Astrocyte of the spinal cord (primary cell): ENCODE measurements at places on chromosomes 7 and 10.

GRCh38 chr10:100979791-100980272 is 7.5 kb downstream of the MRPL43 start:
- DNase-seq, result no peak

DNA sequence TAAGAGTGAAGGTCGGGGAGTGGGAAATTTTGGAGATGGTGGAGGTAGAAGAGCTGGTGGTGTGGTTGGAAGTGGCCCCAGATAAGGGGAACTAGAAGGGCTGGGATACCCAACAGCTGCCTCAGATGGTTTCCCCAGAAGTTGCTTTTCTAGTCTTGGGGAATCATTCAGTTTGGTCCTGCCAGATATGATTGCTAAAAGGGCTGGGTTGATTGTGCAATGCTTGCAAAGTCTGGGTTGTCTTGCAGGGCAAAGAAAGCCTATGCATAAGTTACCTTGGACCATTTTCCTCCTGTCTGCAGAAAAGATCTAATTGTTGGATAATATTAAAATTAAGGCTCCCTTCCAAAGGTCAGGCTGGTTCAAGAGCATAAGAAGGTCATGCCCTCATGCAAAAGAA is 213.8 kb upstream of the ZNF804B start:
- no peak for DNase-seq

GRCh38 chr10:124541076-124541903 is 79.7 kb downstream of the LHPP start:
- DNase-seq, result no peak

DNA sequence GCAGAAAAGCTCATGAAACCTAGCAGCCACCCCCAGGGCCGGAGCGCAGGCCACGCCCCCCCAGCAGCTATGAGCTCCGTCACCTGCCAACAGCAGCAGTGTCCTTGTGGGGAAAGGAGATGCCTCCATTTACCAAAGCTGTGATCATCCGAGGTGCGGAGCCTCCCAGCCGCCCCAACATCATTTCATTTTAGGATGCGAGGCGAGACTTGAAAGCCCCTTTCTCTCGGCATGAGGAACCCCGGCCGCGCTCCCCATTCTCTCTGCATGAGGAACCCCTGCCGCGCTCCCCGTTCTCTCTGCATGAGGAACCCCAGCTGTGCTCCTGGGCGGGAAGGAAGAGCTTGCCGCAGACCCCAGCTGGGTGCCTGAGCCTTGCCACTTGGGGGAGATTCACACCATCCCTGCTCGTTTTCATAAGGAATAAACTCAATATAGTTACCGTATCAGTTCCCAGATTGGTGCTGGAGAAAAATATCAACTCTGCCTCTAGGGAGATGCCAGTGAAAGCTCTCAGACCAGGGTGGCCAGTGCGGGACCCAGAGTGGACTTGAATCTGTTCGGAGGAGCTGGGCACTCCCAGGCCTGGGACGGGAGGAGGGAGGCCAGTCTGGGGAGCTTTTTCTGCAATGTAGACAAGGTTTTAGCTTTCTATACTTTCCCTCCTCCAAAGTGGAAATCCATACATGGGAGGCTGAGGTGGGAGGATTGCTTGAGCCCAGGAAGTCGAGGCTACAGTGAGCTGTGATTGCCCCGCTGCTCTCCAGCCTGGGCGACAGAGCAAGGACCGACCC is 35.0 kb downstream of the JAKMIP3 start:
- DNase-seq, result no peak

DNA sequence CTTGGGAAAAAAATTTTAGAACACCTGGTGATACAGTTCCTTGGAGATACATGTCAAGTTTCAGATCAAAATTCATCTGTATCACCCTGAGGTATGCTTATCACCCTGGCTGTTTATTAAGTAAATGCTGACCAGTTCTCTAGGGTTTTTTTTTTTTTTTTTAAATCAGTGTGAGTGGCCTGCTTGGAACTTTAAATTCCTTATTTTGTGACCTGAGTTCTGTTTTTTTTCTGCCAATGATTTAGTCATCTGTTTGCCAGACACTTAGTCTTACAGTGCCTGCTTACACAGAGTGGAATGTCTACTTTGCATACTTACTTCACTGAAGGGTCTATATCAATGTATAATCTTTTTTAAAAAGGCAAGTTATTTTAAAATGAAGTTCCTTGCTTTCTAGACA is 1.8 kb downstream of the TSPAN13 start:
- DNase-seq, result peak; percentile 20

DNA sequence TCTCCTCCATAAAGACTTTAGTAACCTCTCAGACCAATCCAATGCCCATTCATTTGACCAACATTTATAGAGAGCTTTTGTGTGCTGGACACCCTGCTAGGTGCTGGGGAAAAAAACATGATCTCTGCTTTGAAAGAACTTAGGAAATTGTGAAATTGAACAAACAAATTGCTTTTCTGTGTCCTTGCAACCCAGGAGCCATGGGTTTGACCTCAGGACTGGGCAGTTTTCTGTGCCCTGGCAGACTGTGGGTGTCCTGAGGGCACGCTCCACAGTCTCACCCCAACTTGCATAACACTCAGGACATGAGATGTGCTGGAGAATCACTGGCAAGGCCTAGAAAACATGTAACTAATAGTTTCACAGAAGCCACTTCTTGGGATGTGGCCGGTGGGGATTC is 429.1 kb upstream of the ZMIZ1 start:
- no peak for DNase-seq

- peak; percentile 84 for DNase-seq
Measured at GRCh38 chr7:44087911-44088838, 5.8 kb upstream of the POLM start.

DNA sequence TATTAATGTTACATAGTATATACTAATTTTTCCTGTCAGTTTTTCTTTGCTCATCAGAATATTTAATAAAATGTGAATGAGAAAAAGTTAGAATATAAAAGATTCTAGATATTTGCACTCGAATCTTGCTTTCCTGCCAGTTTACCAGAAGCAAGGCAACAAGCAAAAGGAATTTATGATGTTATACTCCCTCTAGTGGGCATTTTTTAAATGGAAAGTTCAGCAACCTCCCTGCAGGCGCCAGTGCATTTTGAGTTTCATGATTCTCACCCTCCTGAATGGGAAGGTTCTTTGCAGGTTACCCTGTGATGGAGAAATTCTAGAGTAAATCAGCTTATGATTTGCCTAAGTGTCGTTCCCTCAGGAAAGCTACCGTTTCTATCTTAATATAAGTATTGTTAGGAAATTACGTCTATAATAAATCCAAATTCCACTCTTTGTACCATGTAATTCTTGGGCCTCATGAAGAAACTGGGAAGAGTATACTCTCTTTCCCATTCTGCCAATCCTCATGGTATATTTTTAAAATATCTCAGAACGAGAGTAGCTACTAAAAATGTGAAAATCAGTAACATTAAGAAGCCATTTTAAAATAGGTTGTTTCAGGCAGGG is 350.0 kb downstream of the CRPPA start:
- DNase-seq, result peak; percentile 73

DNA sequence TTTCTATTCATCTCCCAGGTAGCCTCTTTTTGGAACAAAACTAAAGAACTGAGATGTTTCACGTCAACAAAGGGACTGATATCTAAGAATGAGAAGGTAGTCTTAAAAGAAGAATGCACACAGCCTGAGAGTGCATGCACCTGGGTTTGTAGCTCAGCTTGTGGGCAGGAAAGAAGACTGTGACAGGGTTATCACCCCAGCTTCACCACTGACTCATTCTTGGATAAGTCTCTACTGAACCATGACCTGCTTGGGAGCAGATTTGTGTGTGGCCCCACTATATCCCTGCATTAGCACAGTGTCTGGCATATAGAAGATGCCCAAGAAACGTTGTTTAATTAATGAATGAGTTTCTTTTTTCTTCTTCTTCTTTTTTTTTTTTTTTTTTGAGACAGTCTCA is 187.5 kb downstream of the GPAM start:
- DNase-seq, result no peak

- no peak for DNase-seq
Measured at GRCh38 chr10:67259319-67259929, 333.6 kb downstream of the LRRTM3 start.

DNA sequence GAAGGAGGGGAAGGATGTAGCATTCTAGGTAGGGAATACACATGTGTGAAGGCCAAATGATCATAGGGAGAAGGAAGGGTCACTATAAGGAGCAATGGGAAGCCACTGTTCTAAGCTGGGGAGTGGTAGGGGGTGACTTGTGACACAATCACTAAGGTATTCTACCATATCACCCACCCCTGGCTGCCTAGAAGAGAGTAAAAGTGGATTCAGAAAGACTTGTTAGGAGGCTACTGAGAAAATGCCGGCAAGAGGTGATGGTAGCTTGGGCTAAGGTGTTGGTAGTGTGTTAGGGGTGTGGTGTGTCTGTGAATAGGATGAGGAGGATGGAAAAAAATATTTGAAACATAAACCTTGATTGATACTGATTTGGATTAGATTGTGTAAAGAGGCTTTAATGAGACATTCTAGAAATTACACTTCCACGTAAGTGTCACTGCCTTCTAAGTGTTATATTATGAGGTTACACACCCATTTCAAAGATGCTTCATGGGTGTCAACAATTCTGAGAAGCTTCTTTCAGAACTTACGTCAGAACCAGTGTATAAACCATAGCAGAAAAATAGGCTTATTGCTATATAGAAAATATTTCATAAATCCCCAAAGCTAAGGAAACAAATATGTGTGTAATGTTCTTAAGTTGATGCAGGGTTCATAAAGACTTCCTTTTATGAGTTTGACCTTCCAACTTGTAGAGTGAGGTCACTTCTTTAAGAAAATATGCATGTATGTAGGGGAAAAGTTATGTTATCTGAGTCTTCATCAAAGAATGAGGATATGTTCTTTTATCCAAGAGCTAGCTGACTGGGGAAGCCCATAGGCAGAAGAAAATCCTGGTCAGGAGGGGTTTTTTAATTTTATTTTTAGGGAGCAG is 5.6 kb upstream of the BPGM start:
- no peak for DNase-seq

GRCh38 chr7:109549471-109550193 is 980.0 kb downstream of the DNAJB9 start:
- DNase-seq, result no peak

GRCh38 chr7:45456747-45457524 is 117.2 kb upstream of the ADCY1 start:
- peak; percentile 73 for DNase-seq

DNA sequence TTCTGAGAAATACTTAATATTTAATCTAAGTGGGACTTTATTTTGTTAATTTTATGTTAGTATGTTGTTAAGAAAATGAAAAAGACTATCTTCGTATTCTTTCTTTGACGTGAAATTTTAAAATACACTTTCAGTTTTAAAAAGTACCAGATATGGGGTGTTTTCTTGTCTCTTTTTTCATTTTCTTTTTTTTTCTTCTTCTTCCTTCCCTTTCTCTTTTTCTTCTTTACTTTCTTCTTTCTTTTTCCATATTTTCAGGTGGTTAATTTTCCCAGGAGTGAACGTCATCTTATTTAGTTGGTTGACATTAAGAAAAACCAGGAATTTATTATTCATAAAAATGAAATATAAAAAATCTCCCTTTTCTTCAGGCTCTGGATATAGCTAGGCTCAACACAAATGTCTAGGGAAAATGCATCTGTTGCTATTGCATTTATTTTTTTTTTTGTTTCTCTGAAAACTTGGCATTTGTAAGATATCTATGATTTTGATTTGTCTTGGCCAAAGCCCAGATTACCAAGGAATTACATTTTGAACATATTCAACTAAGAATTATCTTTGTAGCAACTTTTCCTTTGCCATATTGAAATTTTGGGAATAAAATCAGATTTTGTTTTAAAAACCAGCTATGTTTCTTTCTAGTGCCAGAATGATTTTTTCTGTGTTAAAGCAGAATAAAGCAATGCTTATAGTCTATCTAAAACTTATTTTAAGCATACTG is 241.3 kb upstream of the FOXP2 start:
- DNase-seq, result no peak

DNA sequence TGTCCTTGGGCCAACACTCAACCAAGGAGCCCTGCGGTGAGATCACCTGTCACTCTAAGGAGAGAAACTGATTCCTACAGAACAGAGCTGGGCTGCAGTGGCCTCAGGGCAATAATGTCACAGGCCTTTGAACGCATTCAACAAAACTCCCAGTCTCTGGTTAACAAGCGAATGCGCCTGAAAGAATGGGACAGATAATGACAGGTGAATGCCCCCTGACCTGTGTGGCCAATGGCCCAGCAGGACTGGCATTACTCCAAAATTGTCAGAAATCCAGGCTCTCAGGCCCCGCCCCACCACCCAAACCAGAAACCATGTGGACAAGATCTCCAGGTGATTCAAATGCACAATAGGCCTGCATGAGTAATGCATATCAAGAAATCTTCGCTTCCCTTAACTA is 277.7 kb upstream of the KLF6 start:
- no peak for DNase-seq

DNA sequence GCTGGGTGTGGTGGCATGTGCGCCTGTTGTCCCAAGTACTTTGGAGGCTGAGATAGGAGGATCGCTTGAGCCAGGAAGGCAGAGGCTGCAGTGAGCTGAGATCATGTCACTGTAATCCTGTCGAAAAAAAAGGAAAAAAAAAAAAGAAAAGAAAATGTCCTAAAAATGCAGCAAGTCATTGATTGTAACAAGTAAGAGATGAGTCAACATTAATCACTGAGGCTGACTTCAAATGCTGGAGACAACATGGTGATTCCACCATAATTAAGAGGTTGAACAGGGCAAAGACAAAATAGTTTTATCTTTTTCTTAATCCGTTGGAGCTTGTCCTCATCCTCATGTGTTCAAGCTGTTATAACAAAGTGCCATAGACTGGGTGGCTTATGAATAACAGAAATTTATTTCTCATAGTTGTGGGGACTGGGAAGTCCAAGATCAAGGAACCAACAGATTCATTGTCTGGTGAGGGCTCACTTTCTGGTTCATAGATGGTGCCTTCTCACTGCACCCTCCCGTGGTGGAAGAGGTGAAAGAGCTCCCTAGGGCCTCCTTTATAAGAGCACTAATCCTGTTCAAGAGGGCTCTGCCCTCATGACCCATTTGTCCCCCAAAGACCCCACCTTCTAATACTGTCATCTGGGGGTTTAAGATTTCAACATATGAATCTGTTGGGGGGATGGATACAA is 60.3 kb downstream of the TBXAS1 start:
- DNase-seq, result no peak

DNA sequence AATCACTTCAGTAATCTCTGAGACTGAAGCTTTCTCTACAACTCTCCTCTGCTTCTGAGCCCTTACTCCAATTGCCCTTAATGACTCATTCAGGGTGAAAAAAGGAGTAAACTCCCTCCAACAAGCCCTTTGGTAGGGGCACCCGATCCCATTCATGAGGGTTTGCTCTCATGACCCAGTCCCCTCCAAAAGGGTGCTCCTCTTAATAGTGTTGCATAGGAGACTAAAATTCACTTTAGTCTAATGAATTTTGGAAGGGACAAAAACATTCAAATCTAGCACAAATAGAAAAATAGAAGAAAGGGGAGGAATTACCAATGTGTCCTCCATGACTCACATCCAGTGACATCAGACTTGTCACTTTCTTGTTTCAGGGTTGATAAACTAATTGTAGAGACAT is 66.2 kb upstream of the CCNY start:
- no peak for DNase-seq

GRCh38 chr10:384538-385305 is 249.5 kb downstream of the ZMYND11 start:
- DNase-seq, result no peak
